ENCODE measurements at places on chromosomes 2 and 18.

GRCh38 chr18:6370410-6370809 lies 44.3 kb downstream of the L3MBTL4 start:
- no peak for DNase-seq

DNA sequence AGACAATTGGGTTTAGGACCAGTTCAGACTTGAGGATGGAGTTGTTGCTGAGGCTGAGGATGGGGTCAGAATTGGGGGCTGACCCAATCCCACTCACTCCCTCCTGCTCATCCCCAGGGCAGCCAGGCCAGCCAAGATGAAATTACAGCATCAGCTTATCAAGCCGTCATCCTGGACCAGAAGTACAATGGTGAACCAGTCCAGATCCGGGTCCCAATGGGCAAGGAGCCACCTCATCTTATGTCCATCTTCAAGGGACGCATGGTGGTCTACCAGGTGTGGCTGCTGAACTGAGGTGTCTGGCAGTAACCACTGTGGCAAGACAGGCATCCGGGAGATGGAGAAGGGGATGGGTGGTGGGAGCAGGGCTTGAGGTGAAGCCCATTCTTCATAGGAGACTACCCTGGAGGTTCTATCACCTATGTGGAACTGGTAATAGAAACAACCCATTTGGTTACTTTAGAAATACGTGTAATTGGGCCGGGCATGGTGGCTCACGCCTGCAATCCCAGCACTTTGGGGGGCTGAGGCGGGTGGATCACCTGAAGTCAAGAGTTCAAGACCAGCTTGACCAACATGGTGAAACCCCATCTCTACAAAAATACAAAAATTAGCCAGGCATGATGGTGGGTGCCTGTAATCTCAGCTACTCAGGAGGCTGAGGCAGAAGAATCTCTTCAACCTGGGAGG lies 13.9 kb downstream of the VIL1 start:
- DNase-seq = no peak

- DNase-seq = peak; percentile 49
Observed at GRCh38 chr18:63775166-63775730, at the start of gene SERPINB7. Gene SERPINB7, plus strand, starts transcription at chr18:63775418. Its CDS starts 6,955 bp downstream, at chr18:63782373.

- no peak for DNase-seq
Observed at GRCh38 chr2:10307561-10308156, 5.0 kb downstream of the HPCAL1 start.

DNA sequence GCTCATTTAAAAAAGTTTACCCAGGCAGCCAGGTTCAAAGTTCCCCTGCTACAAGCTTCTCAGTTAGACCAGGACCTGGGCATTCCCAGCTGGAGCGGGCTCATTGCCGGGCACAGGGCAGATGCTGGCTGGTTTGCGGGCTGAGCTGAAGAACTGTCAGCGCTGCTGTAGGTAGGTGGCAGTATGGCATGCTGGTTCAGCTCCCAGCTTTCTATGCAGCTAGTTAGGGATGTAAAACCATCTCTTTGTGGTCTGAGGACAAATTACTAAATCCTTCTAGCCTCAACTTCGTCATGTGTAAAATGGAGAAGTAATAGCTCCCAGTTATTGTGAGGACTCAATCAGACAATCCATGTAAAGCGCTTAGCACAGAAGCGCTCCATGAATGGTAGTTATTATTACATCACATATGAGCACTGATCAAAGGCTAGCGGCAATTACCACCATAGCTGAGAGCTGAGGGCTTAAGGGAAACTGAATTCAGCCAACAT lies 2.4 kb upstream of the LDLRAD4 start:
- DNase-seq = peak; percentile 19

- DNase-seq = no peak
Observed at GRCh38 chr2:134109246-134109645, 144.6 kb upstream of the MGAT5 start.

DNA sequence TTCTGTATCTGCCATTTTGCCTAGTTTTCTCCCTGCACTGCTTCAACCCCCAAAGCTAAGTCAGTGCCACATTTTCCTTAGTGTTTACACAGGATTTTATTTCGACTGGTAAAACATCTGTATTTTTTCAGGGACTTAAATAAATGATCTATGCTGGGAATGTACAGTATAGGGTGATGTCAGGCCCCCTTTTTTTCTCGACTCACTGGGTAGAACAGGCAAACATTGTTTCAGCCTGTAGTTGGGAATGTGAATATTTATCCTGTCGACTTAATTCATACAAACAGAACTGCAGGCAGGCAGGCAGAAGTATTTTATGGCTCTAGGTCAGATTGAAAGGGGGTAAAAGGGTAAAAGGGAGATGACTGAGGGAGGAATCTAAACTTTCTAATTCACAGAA lies 123.5 kb upstream of the ZFP36L2 start:
- no peak for DNase-seq

- DNase-seq = no peak
Observed at GRCh38 chr2:221716426-221717303, 144.6 kb upstream of the EPHA4 start.

GRCh38 chr2:68366083-68366560 lies 1.0 kb downstream of the PLEK start:
- DNase-seq = no peak

GRCh38 chr2:85950743-85951142 lies 62.0 kb upstream of the ST3GAL5 start:
- DNase-seq = no peak

- no peak for DNase-seq
Observed at GRCh38 chr2:144405321-144405720, 114.6 kb downstream of the ZEB2 start.

GRCh38 chr2:182946958-182947369 lies 80.5 kb upstream of the FRZB start:
- DNase-seq = peak; percentile 10
